Left renal cortex interstitium (tissue), 4 donors: ENCODE measurements at places on chromosomes 3 and 15. TPM values are rescaled to one million over a fixed set of nuclear protein-coding genes. Genes with fewer than 3 reads are reported as not detected.

AHSG gene
- 90.9 TPM for polyA plus RNA-seq

CPNE4 gene
- 0.52 TPM for polyA plus RNA-seq

GHSR gene
- polyA plus RNA-seq: not detected

FAM174B gene
- 32.0 TPM for polyA plus RNA-seq

AMOTL2 gene
- 84.0 TPM for polyA plus RNA-seq

CTXN2 gene
- polyA plus RNA-seq: 0.11 TPM

COX17 gene
- polyA plus RNA-seq: 41.5 TPM

RETNLB gene
- polyA plus RNA-seq: not detected

DNA sequence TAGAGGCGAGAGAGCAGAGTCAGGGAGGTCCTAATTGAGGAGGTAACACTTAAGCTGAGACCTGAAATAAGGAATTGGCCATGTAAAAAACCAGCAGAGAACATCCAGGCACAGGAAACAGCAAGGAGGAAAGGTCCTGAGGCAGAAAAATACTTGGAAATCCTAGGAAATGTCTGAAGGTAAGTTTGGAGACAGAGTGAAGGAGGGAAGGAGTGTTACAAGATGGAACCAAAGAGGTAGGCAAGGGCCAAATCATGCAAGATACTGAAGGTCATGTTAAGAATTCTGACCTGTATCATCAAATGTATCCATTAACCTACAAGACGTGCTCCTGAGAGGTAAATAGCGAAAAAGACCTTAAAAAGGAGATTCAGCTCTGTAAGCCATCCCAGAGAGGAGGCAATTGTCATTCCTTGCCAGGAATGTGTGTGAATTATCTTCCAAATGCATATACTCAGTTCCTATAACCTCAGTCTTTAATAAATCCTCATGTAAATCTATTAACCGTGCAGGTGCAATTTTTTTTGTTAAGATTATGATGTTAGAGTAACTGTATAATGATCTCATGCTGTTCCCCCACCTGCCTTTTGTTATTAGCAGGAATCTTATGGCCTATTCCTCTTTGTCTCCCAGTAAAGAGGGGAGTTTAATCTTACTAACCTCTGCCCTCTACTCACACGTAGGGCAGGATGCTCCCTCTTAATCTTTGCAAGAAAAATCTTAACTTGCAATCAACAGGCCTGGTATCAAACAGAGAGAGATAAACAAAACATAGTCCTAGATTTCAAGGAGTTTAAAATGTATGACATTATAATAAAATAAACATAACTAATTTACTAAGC lies 166.9 kb downstream of the ULK4 start:
- DNase-seq: no peak

DNA sequence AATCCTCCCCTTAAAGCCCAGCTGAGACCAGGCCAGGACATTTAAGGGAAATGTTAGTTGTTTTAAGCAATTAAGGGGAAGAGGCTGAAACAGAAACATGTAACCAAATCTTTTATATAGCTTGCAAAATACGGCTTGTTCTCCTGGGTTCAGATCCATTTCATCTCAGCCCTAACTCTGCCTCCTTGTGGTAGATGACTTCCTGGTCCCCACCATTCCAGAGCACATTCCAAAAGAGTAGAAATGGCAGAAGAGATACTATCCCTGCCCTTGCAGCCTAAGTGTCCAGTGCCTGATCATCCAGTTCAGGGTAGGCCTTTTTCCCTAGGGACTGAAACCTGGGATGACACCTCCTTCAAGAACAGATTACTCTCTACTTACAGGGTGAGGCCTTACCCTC lies 266.2 kb upstream of the VEPH1 start:
- no peak for DNase-seq

GRCh38 chr3:191066669-191067068 lies 132.4 kb upstream of the OSTN start:
- no peak for DNase-seq

- DNase-seq: no peak
Observed at GRCh38 chr3:116667324-116667723, 42.3 kb upstream of the TUSC7 start.

- no peak for DNase-seq
Observed at GRCh38 chr15:27401471-27401870, 430.5 kb downstream of the GABRG3 start.

DNA sequence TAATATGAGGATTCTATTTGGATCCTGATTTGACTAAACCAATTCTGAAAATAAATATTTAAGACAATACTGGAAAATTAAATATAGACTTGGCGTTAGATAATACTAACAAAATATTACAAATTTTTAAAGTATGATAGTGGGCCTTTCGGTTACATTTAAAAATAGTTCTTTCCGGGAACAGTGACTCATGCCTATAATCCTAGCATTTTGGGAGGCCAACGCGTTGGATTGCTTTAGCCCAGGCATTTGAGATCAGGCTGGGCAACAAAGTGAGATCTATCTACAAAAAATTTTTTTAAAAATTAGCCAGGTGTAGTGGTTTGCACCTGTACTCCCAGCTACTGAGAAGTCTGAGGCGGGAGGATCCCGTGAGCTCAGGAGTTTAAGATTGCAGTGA lies 30.3 kb upstream of the GADL1 start:
- no peak for DNase-seq

DNA sequence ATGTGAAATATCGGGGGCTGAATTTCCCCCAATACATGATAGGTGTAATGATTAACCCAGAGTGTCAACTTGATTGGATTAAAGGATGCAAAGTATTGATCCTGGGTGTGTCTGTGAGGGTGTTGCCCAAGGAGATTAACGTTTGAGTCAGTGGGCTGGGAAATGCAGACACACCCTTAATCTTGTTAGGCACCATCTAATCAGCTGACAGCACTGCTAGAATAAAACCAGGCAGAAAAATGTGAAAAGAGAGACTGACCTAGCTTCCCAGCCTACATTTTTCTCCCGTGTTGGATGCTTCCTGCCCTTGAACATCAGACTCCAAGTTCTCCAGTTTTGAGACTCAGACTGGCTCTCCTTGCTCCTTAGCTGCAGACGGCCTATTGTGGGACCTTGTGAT lies 247.8 kb downstream of the OTOL1 start:
- no peak for DNase-seq

- DNase-seq: no peak
Observed at GRCh38 chr3:18645619-18646018, 220.5 kb upstream of the SATB1 start.

DNA sequence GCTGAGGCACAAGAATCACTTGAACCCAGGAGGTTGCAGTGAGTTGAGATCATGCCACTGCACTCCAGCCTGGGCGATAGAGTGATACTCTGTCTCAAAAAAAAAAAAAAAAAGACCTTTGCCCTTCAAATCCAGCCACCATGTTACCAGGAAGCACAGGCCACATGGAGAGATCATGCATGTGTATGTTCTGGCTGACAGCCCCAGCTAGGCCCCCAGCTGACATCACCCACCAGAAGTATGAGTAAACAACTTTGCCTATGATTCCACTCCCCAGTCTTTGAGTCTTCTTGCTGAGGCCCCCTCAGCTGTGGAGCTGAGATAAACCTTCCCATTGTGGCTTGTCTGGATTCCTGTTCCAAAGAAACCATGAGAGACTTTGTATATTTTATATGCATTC lies 3.3 kb upstream of the ARIH2 start:
- no peak for DNase-seq

- no peak for DNase-seq
Observed at GRCh38 chr3:9786825-9787669, 5.2 kb downstream of the TADA3 start.
